ENCODE measurements at places on chromosomes 4 and X.

DNA sequence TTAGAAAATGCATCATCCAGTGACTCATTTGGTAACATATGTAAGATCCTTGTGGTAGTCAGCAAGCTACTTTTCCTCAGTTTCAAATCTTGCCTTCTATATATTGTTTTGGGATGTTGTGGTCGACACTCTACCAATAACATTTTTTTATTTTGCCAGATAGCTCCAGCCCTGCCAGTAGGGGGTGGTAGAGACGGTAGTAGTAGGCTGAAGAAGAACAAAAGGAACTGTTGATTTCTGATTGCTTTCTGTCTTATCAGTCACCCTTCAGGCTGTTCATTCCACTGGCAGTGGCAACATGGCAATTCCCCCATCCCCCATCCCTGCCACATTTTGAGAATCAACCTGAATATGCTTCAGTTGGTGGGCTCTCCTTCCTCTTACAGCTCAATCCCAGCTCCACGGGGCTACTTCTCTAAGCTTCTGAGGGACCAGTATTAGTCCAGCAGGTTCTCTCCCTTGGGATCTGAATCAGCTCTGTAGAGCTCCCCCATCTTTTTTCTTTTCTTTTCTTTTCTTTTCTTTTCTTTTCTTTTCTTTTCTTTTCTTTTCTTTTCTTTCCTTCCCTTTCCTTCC, 171.5 kb upstream of the VEGFC start:
- DNase-seq = no peak

DNA sequence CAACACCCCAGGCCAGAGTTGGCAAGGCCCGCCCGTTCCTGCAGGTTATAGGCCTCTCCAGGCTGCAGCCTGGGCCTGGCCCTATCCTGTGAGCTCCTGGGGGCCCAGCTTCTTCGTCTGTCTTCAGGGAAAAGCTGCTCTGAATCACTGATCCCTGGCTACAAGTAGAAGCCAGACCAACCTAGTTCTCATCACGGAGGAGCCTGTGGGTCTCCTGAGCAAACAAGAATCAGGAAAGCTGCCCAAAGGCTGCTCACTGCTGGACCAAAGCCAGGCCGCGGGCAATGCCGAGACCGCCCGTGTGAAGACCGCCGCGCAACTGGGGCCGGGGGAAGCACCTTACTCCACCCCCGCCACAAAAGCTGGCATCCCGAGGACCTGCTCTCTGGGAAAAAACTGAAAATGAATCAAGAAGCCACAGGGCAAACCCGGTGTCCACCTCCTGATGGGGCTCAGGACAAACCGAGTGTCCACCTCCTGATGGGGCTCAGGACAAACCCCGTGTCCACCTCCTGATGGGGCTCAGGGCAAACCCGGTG, 12.8 kb downstream of the CTBP1 start:
- DNase-seq = no peak

- no peak for DNase-seq
Measured at GRCh38 chrX:17613979-17614588, 123.2 kb upstream of the SCML1 start.

- peak; percentile 11 for DNase-seq
Measured at GRCh38 chr4:150960818-150961217, 54.3 kb downstream of the LRBA start.

DNA sequence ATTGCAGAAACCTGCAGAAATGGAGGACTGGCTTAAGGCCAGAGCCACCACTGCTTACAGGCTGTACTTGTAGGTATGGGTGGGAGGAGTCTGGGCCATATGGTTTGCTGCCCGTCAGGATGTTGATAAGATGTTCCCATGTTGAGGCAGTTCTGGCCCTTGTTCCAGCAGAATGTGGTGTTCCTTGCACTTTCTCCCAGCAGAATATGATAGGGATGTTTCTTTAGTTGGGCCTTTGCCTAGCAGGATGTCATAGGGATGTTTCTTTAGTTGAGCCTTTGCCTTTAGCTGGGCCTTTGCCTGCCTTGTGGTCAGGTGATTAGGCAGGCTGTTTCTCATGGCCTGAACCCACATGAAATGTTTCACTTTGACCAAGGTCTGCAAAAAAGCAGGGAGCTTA, 139.1 kb upstream of the PAQR3 start:
- DNase-seq = no peak

DNA sequence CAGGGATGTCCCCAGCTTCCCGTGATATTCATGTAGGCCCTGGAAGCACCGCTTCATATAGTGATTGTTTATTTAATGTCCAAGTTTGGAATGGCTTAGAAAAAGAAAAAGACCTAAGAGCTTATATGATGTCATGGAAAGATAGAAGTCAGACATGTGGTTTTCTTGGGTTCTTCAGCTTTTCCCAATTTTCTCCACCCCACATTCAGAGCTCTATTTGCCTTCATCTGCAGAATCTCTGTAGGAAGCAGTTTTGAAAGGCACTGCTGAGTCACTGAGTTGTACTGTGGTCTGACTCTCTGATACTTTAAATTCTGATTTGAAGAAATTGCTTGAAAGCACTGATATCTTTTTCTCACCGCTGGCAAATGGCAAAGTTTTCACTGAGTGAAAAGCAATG, 120.6 kb upstream of the EDNRA start:
- DNase-seq = no peak

GRCh38 chr4:83019794-83020494, 9.3 kb upstream of the LIN54 start:
- no peak for DNase-seq

- DNase-seq = no peak
Measured at GRCh38 chr4:71553605-71554004, 214.8 kb downstream of the SLC4A4 start.

- DNase-seq = no peak
Measured at GRCh38 chrX:9522378-9523155, 57.7 kb downstream of the TBL1X start.

GRCh38 chrX:129957241-129958082, 25.0 kb upstream of the BCORL1 start:
- DNase-seq = no peak

- DNase-seq = no peak
Measured at GRCh38 chr4:168907119-168907698, 102.8 kb downstream of the CBR4 start.

GRCh38 chr4:11106759-11107158, 321.9 kb downstream of the HS3ST1 start:
- DNase-seq = no peak

DNA sequence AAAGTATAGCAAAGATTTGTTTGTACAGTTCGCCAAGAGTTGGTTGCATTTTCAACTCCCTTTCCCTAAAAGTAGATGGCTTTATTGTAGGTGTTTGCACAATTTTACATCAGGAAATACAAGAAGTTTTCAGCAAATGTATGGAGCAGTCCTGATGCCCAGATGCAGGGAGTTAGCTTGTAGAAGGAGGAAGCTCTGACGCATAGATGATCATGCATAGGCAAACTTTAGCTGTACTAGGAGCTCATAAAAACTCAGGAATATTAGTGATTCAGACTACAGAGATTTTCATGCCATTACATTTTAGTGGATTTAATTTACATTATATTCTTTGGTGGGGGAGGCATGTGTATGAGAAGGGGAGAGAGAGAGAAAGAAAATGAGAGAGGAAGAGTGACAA, 62.9 kb downstream of the TMPRSS11D start:
- no peak for DNase-seq

GRCh38 chr4:56410247-56411062, 23.2 kb upstream of the AASDH start:
- DNase-seq = no peak

DNA sequence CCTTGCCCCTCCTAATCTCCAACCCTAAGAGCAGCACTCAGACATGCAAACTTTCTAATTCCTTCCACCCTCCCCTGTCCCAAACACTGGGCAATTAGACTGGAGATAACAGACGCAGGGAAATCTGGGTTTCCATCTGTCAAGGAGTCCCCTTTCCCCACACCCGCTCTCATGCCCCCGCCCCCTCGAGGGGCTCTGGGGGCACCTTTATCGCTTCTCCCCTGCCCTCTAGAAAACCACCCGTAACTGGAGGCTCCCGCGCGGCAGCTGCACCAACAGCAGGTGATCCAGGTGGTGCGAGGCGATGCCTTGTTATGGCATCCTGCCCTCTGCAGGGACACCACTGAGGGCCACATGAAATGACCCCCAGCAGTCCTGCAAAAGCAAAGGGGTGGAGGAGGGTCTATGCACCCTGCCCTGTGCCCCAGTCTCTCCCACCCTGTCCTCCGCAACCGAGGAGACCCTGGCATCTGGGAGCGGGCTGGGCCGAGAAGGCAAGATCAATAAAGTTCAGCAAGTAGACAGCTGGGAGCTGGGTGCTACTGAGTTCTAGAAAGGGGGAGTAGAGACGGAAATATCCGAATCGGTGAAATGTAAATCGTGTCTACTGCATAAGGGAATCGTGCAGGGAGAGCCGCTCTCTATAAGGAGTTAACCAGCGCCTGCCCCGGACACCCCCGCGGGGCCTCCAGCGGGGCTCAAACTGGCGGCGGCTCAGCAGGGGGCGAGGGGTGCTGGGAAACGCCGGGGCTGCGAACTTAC, 1.6 kb downstream of the KCTD8 start:
- DNase-seq = no peak

DNA sequence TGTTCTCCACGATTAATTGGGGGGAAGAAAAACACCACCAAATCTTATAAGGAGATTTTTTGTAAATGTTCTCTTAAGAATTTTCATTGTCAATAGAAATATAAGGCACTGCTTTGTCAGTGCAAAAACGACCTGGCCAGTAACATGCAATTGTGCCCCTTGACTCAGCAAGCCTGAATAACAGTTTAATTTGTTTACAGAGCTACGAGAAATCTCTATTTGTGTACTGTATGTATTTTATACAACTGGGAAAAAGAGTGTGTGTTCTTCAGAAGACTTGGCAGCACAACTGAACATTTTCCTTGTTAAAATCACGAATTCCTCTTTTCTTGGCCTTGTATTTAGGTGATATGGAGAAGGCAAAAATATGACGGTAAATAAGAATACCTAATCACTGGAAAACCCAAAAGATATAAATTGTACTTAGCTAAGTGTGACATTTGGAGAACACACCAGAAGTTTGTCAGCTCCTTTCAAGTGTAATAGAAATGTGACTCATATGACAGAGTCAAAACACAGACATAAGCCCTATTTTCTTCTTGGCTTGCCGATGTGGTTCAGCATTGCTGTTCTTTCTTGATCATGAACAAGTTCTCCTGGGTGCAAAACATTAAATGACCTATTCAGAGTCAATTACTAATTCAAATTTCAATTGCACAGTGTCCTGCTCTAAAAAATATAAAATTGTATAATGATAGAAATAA, 945.0 kb upstream of the INTU start:
- no peak for DNase-seq

- DNase-seq = peak; percentile 53
Measured at GRCh38 chr4:153488006-153488891, 22.1 kb downstream of the TMEM131L start.

DNA sequence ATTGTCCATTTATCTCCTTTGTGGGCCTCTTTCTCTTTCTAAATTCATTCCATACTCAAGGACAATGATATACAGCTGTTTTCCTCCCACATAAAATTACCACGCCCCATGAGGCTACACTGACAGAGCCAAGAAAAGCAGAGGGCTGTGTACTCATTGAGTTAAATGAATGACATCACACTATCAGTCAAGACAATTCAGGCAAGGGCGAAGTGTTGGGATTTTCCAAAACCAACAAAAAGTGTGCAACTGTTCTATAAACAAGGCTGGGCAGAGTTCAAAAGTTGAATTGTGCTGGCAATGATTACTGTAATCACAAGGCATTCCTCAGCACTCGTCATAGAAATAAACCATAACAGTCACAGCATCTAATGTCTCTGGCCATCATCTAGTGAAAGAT, 799.6 kb upstream of the DIAPH2 start:
- no peak for DNase-seq

- DNase-seq = no peak
Measured at GRCh38 chr4:100548200-100548560, 30.4 kb upstream of the EMCN start.

- DNase-seq = no peak
Measured at GRCh38 chrX:68792083-68792482, 36.7 kb upstream of the EFNB1 start.

- no peak for DNase-seq
Measured at GRCh38 chr4:130545596-130545995, 1449.6 kb downstream of the C4orf33 start.

DNA sequence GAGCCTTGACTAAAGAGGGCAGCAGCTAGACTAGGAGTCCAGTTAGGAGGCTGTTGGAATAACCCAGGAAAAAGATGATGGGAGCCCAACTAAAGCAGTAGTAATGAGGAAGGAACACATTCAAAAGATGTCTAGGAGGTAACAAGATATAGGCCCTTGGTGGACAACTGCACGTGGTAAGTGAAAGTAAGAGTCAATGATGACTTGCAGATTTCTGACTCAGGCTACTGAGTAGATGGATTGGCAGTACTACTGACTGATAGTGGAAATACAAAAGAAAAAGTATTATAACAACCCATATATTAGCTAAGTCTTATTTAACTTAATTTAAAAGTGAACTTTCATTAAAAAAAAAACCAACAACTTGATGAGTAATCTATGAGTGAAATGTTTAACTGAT, 74.0 kb downstream of the PAK3 start:
- DNase-seq = no peak

Data from T-cell (primary cell).